Activated CD4-positive, alpha-beta T cell treated with anti-CD3 and anti-CD28 coated beads, Interleukin-2, amount 50 U/mL, for 4 hours (primary cell): ENCODE measurements at places on chromosomes 3 and 15.

GRCh38 chr3:137770066-137770834 is 6.1 kb downstream of the SOX14 start:
- DNase-seq, result no peak

GRCh38 chr15:76208084-76208785 is 103.0 kb downstream of the ETFA start:
- no peak for DNase-seq

- no peak for DNase-seq
These were observed 13.3 kb upstream of the SSUH2 start for GRCh38 chr3:8657804-8658305.

DNA sequence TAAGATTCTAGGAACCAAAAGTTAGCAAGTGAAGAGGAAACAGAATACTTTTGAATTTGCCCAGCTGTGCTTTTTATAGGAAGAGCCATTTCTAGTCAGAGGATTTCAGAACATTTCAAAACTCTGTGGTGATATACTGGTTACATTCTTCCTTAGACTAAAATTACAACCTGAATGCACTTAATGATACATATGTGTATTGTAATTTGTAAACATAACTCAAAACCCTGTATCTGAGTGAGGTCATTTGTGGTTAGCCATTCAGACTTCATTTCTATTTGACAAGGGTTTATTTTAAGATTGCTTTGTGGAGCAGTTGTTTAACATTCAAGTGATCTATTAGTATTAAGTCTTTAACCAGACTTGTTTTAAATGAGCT is 59.4 kb upstream of the TRIM71 start:
- DNase-seq, result no peak

DNA sequence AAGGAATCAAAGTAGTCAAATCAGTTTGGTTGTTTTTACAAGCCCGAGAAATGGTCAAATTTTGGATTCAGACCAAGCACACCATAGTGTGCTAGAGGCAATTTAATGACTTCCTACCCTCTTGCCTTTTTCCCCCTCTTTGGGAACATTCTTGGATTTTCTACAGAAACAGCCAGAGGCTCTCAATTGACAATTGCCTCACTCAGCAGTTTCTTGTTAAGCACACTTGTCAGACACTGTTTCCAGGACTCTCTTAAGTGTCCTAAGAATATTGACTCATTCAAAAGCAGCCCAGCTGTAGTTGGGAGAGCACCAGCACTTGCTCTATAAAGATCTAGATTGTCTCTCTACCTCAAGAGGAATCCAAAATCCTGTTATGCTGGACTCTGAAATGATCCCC is 1.5 kb upstream of the SLC35G2 start:
- DNase-seq, result no peak

- no peak for DNase-seq
These were observed 65.8 kb downstream of the TFRC start for GRCh38 chr3:196016059-196016458.

DNA sequence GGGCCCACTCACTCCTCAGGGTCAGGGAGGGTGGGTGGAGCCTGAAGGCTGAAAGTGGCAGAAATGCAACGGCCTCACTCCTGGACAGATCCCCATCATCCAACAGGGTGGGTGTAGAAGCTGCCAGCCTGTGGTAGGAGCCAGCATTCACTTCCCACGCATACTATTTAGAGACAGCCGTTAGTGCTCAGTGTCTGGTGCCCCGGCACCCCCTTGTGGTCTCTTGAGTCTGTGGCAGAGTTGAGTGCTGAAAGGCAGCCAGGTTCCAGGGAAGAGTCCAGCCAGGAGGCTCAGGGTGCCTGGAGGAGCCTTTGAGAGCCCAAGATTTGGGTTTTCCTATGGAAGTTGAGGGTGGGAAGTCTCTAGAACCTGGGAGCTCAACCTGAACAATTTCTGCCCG is 2.1 kb upstream of the GNAT1 start:
- no peak for DNase-seq

GRCh38 chr3:65419233-65419632 is 619.5 kb downstream of the MAGI1 start:
- DNase-seq, result no peak

- no peak for DNase-seq
These were observed 69.0 kb downstream of the COL6A5 start for GRCh38 chr3:130414457-130414856.

DNA sequence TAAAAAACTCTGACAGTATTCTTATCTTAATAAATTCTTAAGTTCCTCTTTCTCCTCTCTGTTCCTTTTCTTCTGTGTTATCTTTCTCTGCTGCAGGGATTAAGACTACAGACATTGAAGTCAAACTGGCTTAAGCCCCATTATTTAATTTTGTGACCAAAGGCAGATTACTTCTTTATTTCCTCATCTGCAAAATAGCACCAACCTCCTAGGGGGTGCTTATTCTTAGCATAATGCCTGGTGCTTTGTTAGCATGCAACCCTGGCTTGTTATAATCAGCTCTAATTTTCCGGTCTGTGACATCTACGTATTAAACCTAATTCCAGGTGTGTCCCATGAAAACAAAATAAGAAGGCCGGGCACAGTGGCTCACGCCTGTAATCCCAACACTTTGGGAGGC is 23.8 kb downstream of the SEMA6D start:
- DNase-seq, result no peak

DNA sequence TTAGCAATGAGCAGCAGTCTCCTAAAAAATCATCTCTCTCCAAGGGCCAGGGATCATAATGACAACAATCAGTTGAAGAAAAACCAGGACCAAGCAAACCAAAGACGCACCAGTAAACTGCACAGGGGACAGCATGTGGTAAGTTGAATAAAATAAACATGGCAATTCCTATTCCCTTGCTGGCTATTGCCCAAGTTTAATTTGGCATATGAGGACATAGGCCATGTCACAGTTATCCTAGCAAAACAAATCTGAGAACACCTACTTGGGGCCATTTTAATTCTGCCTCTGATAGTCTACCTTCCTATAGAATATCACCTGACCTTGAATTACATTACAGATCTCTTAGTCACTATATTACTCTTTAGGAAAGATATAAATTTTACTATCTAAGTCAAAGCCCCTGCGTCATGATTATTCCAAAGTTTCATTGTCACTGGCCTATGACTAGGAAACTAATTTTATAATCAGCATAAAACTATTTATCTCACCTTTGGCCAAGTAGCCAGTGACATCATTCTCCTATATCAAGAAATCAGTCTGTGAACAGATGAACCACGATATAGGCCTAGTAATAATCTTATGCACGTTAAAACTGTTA is 23.0 kb downstream of the AP3S2 start:
- no peak for DNase-seq

- DNase-seq, result no peak
These were observed 507 bp upstream of the VHL start for GRCh38 chr3:10140996-10141546.

- DNase-seq, result no peak
These were observed 732.6 kb downstream of the ROBO2 start for GRCh38 chr3:77772459-77772858.

GRCh38 chr3:33602829-33603228 is 115.2 kb downstream of the CLASP2 start:
- no peak for DNase-seq

GRCh38 chr15:22974745-22975144 is 5.4 kb downstream of the CYFIP1 start:
- no peak for DNase-seq

DNA sequence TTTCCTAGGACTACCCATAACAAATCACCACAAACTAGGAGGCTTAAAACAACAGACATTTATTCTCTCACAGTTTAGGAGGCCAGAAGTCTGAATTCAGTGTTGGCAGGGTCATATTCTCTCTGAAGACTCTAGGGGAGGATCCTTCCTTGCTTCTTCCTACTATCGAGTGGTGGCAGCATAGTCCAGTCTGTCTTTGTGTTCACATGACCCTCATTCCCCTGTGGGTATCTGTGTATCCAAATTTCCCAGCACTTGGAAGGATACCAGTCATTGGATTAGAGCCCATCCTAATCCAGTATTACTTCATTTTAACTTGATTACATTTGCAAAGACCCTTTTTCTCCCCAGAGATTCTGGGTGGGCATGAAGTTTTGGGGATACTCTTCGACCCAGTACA is 63.8 kb downstream of the GMPS start:
- DNase-seq, result no peak

- DNase-seq, result no peak
These were observed 520 bp downstream of the TMEM42 start for GRCh38 chr3:44862226-44862637.

DNA sequence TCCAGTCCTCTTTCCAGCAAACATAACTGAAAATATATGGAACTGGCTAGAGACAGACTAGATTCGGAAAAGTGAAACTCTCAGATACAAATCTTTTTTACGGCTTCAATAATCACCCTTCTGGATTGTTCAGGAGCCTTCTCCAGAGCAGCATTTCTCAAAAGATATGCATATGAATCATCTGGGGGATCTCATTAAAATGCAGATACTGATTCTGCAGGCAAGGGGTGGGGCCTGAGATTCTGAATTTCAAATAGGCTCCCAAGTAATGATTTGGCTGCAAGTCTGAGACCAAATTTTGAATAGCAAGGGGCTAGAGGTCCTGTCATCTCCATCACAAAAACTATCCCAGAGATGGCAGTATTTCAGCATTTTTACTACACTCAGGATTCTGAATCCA is 165.4 kb downstream of the CTNNB1 start:
- DNase-seq, result no peak

- no peak for DNase-seq
These were observed 950.1 kb downstream of the TBL1XR1 start for GRCh38 chr3:176247191-176247590.

- DNase-seq, result no peak
These were observed 3.7 kb upstream of the TF start for GRCh38 chr3:133742351-133743091.

- DNase-seq, result no peak
These were observed 109.6 kb downstream of the FNDC3B start for GRCh38 chr3:172148702-172149565.

DNA sequence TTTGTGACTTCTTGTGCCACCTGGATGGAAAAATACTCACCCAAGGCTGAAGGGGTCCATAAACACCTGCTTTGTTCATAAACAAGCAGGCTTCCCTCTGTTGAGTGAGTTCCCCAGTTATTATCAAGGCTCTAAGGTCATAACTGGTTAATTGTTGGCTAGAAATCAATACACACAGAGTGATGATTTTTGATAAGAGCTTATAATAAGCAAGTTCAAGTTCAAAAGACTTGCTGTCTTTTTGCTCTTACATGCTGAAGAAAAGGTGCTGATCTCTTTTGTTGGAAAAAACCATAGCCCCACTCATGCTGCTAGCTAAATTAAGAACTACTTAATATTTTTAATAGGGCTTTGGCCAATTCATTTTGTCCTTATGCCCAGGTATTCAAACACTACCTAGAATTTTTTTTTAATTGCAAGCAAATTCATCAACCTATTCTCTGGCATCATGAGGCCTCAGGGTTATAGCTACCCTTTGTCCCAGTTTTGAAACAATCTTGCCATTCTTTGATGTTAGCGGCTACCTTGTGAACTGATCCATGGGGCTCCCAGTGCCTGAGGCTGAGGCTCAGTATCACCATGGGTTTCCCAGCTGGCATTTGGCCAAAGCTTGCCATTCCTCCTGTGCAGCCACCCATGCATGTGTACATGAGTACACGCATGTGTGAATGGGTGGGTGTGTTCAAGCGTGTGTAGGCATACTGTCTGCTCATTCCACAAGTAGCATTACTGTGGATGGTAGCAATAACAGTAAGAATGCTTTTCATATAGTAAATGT is 127.6 kb upstream of the LPP start:
- no peak for DNase-seq

DNA sequence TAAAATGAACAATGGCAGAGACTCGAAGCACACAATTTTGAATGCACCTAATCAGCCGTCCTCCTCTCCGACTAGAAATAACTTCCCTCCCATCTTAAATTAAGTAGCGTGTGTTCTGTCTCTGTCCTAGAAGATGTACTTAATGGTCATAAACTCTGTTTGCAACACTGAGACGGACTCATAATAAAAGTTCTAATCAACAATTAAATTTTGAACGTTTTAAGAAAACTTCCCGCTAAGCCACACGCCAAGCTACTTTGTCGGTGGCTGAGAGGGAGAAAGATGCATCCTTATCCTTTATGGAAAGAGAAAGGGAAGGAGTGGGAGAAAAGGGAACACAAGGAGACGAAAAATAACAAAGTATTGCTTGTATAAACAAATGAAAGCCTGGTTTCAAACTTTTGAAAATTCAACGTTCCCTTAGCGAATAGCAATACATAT is 989 bp downstream of the GNB4 start:
- DNase-seq, result no peak

DNA sequence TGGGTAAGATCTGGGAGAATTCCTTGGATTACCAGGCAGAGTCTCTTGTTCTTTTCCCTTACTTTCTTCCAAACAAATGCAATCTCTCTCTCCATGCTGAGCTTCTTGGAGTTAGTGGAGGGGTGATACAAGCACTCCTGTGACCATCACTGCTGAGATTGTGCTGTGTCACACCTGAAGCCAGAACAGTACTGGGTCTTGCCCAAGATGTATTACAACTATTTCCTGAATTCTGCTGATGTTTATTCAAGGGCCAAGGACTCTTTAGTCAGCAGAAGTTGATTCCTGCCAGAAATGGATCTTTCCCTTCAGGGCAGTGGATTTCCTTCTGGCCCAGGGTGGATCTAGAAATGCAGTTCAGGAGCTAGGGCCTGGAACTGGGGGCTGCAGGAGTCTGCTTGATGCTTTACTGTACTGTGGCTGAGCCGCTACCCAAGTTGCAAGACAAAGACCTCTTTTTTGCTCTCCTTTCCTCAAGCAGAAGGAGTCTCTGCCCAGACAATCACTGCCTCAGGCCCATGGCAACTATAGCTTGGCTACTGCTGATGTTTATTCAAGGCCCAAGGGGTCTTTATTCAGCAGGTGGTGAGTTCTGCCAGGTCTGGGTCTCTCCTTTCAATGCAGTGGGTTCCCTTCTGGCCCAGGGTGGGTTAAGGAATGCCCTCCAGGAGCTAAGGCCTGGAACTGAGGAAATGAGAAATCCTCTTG is 98.8 kb downstream of the SH3GL3 start:
- no peak for DNase-seq

DNA sequence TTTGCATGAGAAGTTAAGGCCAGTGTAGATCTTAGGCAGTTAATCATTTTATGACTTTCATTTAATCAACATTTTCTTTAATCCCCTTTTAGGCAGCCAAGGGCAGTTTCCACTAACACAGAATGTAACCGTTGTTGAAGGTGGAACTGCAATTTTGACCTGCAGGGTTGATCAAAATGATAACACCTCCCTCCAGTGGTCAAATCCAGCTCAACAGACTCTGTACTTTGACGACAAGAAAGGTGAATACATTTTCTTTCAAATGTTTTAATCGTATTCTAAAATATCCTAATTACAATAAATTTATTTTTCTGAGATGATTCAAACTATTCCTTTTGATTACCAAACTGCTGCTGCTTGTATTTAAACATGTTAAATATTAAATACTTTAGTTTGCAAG is 843.2 kb downstream of the CADM2 start:
- DNase-seq, result no peak
